NCI-H1092 (cell line): ENCODE measurements at places on chromosomes 12 and 14.

DNA sequence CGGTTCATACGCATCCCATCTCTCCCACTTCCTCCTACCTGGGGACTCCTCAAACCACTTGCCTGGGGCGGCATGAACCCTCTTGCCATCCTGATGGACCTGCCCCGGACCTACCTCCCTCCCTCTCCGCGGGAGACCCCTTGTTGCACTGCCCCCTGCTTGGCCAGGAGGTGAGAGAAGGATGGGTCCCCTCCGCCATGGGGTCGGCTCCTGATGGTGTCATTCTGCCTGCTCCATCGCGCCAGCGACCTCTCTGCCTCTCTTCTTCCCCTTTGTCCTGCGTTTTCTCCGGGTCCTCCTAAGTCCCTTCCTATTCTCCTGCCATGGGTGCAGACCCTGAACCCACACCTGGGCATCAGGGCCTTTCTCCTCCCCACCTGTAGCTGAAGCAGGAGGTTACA is 3.6 kb downstream of the WNT1 start:
- DNase-seq = no peak

GRCh38 chr14:71465316-71465715 is 466.9 kb upstream of the RGS6 start:
- no peak for DNase-seq

- DNase-seq = no peak
Observed at GRCh38 chr12:23671881-23672280, 277.6 kb downstream of the SOX5 start.

GRCh38 chr12:58774731-58775130 is 145.6 kb downstream of the LRIG3 start:
- no peak for DNase-seq

GRCh38 chr12:69071091-69071370 is 138.1 kb upstream of the CPM start:
- no peak for DNase-seq

DNA sequence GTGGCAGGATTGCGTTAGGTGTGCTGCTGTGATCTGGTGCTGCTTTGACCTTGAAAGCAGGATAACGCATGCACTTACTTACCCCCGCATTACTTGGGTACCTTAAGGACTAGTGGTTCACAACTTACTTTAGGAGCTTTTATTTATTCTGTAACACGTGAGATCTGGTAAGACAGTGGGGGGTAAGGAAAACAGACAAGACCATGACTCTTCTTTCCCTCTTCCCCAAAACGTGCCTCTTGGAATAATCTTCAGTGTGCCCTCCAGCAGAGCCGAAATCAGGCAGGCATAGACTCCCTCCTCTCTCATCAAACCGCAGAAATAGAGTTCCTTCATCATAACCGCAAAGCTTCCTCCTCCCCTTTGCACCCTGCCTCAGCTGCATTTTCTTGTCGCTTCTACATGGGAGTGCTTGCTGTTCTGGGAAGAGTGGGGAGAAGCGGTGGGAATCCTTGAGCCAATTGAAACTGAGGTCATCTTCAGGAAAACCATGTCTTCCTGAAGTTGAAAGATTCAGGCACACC is 43.4 kb downstream of the RAD52 start:
- DNase-seq = no peak
